ENCODE measurements at places on chromosomes 2 and 18. TPM values are rescaled to one million over a fixed set of nuclear protein-coding genes. Genes with fewer than 3 reads are reported as not detected.

Gene C2orf92
- total RNA-seq: 16.9 TPM

Gene TTC31
- 31.5 TPM for total RNA-seq

Gene APLF
- total RNA-seq: 2.0 TPM

Gene REG1B
- not detected for total RNA-seq

Gene SERPINB7
- total RNA-seq: not detected

GRCh38 chr2:225457482-225457881 is 58.0 kb downstream of the NYAP2 start:
- H3K27me3 ChIP-seq: peaks cover 7% of the 10 kb centered on the region
- no peak overlapping the region for H3K27ac ChIP-seq
- no peaks in the 10 kb centered on the region for H3K4me1 ChIP-seq

DNA sequence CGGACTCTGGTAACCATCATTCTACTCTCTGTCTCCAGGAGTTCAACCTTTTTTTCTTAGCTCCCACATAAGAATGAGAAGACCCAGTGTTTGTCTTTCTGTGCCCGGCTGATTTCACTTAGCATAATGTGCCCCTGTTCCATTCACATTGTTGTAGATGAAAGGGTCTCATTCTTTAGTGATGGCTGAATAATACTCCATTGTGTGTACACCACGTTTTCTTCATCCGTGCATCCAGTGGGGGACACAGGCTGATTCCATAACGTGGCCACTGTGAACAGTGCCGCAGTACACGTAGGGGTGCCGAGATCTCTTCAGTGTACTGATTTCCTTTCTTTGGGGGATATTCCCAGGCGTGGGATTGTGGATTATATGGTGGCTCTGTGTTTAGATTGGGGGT is 72.3 kb upstream of the NFATC1 start:
- no peaks in the 10 kb centered on the region for H3K27me3 ChIP-seq
- H3K27ac ChIP-seq: no peak overlapping the region
- no peaks in the 10 kb centered on the region for H3K4me1 ChIP-seq
- H3K4me3 ChIP-seq: no peak overlapping the region
- no peak for DNase-seq

GRCh38 chr2:101399021-101399799 is 11.9 kb upstream of the CREG2 start:
- H3K27ac ChIP-seq: no peak overlapping the region
- no peaks in the 10 kb centered on the region for H3K36me3 ChIP-seq
- peaks cover 14% of the 10 kb centered on the region for H3K27me3 ChIP-seq
- DNase-seq: no peak
- no peak overlapping the region for H3K4me3 ChIP-seq
- peaks cover 6% of the 10 kb centered on the region for H3K4me1 ChIP-seq

- no peak for DNase-seq
- H3K27me3 ChIP-seq: no peaks in the 10 kb centered on the region
- H3K27ac ChIP-seq: no peak overlapping the region
- H3K4me1 ChIP-seq: peaks cover 3% of the 10 kb centered on the region
These were observed 26.2 kb downstream of the MAPRE2 start for GRCh38 chr18:35067454-35067853.

GRCh38 chr2:19802086-19802841 is 99.5 kb downstream of the TTC32 start:
- DNase-seq: no peak
- no peak overlapping the region for H3K27ac ChIP-seq
- no peaks in the 10 kb centered on the region for H3K36me3 ChIP-seq
- no peak overlapping the region for H3K4me3 ChIP-seq
- H3K4me1 ChIP-seq: no peaks in the 10 kb centered on the region
- no peaks in the 10 kb centered on the region for H3K27me3 ChIP-seq

DNA sequence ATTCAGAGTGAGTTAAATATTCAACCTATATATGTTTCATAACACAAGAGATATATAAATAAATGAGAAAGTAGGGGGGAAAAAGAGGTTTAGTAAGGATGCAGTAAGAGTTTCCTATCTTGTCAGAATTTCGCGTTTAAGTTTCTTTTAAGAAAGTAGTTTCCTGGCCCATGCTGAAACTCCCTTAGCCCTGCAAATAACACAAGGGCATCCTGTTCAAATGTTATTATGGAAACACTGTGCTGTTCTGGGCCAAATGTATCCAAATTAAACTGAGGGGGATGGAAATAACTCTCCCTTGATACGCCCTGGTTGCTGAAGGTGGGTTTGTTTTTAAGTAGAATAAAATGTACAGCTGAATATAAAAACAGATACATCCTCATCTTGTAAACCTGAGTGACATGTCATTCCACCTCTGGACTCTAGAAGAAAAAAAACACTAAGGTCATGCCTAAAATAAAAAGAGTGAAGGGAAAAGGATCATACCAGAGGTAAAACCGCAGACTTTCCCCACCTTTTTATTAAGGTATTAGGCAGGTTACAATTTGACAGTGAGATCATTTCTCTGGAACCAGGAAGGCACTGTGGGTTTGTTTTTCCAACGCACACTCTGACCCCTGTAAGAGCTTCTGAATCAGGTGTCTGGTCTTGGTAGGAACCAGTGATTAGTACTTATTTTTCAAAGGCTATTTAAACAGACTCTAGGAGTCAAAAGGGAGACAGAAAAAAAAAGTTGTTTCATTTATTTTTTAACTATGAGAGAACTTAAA is 16.7 kb downstream of the BCL2 start:
- H3K4me3 ChIP-seq: peak overlapping the region; percentile 71
- H3K27me3 ChIP-seq: no peaks in the 10 kb centered on the region
- H3K4me1 ChIP-seq: peaks cover 85% of the 10 kb centered on the region

DNA sequence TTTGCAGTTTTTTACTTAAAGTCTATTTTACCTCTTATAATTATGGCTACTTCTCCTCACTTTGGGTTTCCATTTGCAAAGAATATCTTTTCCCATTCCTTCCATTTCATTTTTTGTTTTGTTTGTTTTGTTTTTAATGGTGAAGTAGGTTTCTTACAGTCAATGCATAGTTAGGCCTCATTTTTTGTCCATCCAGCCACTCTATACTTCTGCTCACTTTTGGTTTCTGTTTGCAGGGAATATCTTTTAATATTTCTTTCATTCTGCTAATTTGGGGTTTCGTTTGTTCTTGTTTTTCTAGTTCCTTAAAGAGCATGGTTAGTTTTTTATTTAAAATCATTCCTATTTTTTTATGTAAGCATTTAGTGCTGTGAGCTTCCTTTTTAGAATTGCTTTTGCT is 339.4 kb downstream of the GRB14 start:
- no peaks in the 10 kb centered on the region for H3K27me3 ChIP-seq
- no peak overlapping the region for H3K4me3 ChIP-seq
- no peaks in the 10 kb centered on the region for H3K36me3 ChIP-seq
- no peak overlapping the region for H3K27ac ChIP-seq
- no peaks in the 10 kb centered on the region for H3K4me1 ChIP-seq
- no peak for DNase-seq

DNA sequence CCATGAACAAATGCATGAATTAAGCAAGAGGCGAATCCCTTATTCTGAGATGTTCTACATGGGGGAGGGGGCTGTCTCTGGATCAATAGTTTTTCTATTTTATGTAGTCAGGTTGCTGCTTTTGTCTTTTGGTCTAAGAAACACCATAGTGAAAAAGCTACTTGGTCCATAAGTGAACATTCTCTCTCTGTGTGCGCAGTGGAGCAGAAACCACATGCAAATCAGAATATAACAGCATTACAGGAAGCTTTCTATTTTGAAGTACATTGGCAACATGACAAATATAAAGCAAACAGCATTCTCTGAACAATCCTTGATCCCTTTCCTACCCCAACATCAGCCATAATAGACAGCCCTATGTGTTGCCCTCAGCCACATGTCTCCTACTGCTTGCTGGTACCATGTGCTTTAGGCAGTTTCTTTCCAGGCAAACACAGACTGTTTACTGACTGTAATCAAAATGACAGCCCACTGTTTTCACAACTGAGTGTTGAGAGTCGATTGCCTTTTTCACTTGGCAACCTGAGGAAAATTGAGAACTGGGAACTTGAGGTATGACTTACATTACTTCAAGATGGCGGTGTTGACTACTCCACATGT is 10.6 kb downstream of the SCN3A start:
- no peak for DNase-seq
- H3K4me3 ChIP-seq: no peak overlapping the region
- H3K27me3 ChIP-seq: no peaks in the 10 kb centered on the region
- no peaks in the 10 kb centered on the region for H3K36me3 ChIP-seq
- H3K27ac ChIP-seq: no peak overlapping the region

- no peaks in the 10 kb centered on the region for H3K36me3 ChIP-seq
- no peak overlapping the region for H3K4me3 ChIP-seq
- DNase-seq: no peak
These were observed 373.9 kb downstream of the PIK3C3 start for GRCh38 chr18:42328931-42329330.

DNA sequence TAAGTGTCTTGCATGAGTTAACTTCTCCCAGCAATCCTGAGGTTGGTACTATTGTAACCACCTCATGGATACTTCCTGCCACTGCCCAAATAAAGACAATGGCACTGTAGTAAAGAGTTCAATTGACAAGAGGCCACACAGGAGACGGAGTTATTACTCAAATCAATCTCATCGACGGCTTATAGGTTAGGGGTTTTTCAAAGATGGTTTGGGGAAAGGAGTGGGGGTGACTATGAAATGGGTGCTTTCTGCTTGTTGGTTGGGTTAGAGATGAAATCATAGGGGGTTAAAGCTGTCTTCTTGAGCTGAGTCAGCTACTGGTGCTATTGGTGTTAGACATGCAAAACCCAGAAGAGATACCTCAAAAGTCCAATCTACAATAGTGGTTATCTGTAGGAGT is 1258.0 kb upstream of the ZEB2 start:
- H3K4me3 ChIP-seq: no peak overlapping the region
- H3K36me3 ChIP-seq: no peaks in the 10 kb centered on the region
- H3K27ac ChIP-seq: no peak overlapping the region
- no peak for DNase-seq
- H3K4me1 ChIP-seq: no peaks in the 10 kb centered on the region

- peak overlapping the region; percentile 11 for H3K4me3 ChIP-seq
- peak; percentile 78 for DNase-seq
- peaks cover 12% of the 10 kb centered on the region for H3K36me3 ChIP-seq
- peaks cover 11% of the 10 kb centered on the region for H3K4me1 ChIP-seq
- peak overlapping the region; percentile 70 for H3K27ac ChIP-seq
- no peaks in the 10 kb centered on the region for H3K27me3 ChIP-seq
These were observed 41.4 kb downstream of the OXER1 start for GRCh38 chr2:42722320-42723190.

GRCh38 chr2:62460175-62460574 is 45.8 kb downstream of the TMEM17 start:
- no peaks in the 10 kb centered on the region for H3K36me3 ChIP-seq
- peaks cover 7% of the 10 kb centered on the region for H3K27me3 ChIP-seq
- H3K4me3 ChIP-seq: no peak overlapping the region
- no peaks in the 10 kb centered on the region for H3K4me1 ChIP-seq

GRCh38 chr2:50602636-50603327 is 429.1 kb downstream of the NRXN1 start:
- DNase-seq: no peak
- no peak overlapping the region for H3K4me3 ChIP-seq
- H3K27ac ChIP-seq: no peak overlapping the region
- H3K36me3 ChIP-seq: no peaks in the 10 kb centered on the region

DNA sequence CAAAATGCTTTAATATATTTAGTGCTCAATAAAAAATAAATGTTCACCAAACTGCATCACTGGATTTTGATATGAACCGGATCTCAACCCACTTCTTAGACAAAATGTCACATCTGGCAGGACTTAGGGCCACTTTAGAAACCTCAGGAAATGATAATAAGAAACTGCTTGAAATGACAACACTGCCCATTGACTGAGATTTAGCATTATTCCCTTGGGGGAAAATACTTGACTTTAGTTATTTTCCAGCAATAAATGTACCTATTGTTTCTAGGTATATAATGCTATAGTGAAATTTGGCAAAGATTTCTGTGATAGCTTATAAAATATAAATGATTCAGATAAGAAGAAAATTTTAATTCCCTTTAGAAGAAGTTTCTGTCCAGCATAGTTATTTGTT is 195.1 kb downstream of the ICOS start:
- H3K27me3 ChIP-seq: peaks cover 2% of the 10 kb centered on the region
- H3K36me3 ChIP-seq: no peaks in the 10 kb centered on the region
- DNase-seq: no peak
- no peak overlapping the region for H3K4me3 ChIP-seq

DNA sequence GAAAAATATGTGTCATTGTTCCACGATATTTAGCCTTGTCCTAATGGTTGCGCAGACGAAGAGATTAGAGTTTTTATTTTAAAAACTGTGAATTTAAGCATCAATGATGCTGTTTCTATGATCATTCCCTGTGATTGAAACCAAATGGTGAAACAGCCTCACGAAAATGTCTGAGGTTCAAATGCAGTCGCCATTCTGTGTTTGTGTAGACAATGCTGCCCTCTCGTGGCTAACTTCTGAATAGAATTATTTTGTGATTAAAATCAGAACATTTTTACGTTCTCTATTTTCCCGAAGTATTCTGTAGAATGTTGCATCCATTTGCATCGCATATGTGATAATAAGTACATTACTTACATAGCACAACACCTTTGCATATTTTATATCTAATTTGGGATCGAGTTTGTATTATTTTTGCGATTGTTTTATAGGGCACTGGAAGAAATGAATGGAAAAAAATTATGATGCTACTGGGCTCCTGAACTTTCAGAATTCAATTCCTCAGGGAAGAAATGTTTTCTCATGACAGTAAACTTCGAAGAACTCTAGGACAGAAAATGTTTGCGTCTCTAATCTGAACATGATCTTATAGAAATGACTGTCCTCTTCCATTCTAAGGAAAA is 54.8 kb upstream of the CREB1 start:
- peak overlapping the region; percentile 43 for H3K4me3 ChIP-seq
- no peaks in the 10 kb centered on the region for H3K36me3 ChIP-seq
- peaks cover 2% of the 10 kb centered on the region for H3K27me3 ChIP-seq
- peak overlapping the region; percentile 41 for H3K27ac ChIP-seq

DNA sequence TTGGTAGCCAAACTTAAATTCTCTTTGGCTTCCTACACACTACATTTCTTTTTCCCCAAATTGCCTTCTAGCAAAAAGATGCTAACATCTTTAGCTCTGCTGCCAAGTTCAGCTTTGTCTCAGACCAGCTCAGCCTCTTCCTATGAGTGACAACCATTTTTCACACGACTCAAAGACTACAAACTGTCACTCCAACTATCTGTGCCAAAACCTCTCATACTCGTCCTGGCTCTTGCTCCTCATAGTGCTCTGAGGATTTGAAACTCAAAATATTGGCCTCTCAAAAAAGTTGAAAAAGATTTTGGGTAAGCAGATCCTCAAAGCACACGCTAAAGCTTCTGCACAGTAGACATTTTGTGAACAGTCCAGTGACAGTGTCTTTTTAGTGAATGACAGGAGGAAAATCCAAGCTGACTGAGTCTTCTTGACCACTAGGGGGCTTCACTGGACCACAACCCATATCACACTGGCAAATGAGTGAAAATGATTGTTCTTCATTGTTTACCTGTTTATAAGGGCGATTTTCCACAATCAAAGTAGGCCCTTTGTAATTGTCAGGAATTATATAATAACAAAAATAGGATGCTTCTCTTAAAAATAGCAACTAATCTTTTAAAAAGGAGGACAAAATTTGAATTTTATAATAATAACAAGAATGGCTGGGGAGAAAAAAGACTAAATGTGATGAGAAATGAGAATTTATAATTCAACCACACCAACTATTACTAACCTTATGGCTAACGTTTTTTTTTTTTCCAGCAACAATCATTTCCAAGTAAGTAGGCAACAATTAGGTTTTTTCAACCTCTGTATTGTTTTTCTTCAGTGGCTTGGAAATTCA is 85.5 kb upstream of the PGAP1 start:
- peaks cover 58% of the 10 kb centered on the region for H3K36me3 ChIP-seq
- H3K4me1 ChIP-seq: peaks cover 6% of the 10 kb centered on the region
- no peak overlapping the region for H3K4me3 ChIP-seq
- peak; percentile 68 for DNase-seq
- H3K27me3 ChIP-seq: no peaks in the 10 kb centered on the region
